Gastrocnemius medialis (tissue), 4 donors: ENCODE measurements at places on chromosomes 13 and 19.

DNA sequence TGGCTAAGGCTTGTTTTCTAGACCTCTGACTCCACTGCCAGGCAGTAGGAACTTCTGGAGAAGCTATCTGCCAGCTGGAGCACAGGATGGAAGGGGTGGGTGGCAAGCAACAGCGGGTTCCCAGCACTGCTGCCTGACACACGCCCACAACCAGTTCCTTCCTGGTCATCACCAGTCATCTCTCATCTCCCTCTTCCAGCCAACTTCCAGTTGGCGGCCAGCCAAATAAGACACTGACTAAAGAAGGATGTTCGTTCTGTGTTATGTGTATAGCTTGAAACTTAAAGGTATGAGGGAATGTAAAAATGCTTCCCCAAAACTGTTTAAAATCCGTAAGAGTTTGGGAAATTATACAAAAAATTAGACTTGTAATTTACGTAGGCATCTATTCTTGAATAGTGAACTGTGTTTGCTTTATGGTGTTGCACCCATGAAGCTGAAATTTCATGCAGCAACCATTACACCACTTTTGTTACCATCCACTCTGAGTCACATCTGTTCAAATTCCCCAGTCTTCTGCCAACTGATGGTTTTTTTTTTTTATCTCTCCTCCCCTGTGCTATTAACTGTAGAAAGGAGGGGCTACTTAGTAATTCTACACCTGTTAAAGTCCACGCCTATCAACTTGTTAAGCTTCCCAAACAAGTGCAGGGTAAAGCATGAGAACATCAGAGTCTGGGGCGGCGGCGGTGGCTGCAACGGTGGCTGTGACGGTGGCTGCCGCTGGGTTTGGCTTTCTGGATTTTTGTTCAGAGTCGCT, 86.2 kb upstream of the FRY start:
- H3K36me3 ChIP-seq: no peaks in the 10 kb centered on the region
- peaks cover 5% of the 10 kb centered on the region for H3K4me1 ChIP-seq
- peak; percentile 59 for DNase-seq
- H3K4me3 ChIP-seq: peak overlapping the region; percentile 17
- peak overlapping the region; percentile 75 for H3K27ac ChIP-seq

DNA sequence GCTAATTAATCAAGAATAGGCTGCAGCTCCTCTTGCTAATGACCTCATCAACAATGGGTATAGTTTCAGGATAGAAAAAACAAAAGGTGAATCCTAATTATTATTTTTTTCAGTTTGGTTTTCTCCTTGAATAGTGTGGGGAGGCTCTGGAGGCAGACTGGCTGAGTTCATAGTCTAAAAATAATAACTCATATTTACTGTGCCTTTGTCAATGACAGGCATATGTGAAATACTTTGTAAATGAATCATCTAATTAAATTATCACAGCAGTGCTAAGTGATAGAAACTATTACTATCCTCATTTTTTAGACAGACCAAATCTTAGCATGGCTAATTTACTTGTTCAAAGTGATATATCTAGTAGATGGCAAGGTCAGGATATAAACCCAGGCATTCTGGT, 1261.0 kb upstream of the SLC10A2 start:
- H3K4me1 ChIP-seq: no peaks in the 10 kb centered on the region
- no peak for DNase-seq
- H3K27me3 ChIP-seq: no peaks in the 10 kb centered on the region
- no peak overlapping the region for H3K4me3 ChIP-seq
- H3K27ac ChIP-seq: no peak overlapping the region
- H3K36me3 ChIP-seq: no peaks in the 10 kb centered on the region

DNA sequence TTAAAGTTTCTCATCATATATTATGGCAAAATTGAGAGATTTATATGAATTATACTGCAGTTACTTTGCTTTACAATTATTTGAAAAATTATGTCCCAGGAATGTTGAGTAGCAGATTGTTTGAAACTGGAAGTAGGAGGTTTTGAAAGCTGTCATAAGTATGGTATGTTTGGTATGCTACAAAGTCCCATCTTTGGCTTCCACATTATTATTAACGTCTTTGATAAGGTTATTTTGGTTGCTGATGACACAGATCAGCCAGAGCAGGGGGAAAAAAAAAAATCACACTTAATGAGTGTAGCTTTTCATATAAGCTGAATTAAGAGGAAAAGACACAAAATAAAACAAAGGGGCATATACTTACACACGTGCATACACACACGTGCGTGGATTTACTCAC, 130.1 kb downstream of the SLITRK1 start:
- H3K27ac ChIP-seq: no peak overlapping the region
- H3K27me3 ChIP-seq: no peaks in the 10 kb centered on the region
- no peaks in the 10 kb centered on the region for H3K4me1 ChIP-seq
- H3K36me3 ChIP-seq: no peaks in the 10 kb centered on the region
- H3K4me3 ChIP-seq: no peak overlapping the region

DNA sequence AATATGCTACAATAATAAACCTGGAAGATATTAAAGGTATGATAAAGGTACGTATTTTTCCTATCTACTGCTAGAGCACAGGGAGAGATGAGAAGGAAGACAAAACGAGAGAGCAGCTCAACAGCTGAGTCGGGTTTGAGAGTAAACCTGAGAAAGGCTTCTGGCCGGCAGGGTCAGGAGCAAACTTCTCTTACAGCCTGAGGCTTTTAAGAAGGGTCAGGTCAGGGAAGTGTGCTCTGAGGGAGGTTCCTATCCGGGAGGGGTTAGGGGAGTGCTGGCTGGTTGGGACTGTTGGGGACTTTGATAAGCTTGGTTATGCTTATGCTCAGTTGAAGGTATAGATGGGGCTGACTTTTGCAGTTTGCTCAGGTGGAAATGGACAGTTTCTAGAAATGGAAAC, 77.7 kb upstream of the PRR20A start:
- no peaks in the 10 kb centered on the region for H3K27me3 ChIP-seq
- H3K4me1 ChIP-seq: no peaks in the 10 kb centered on the region
- no peak overlapping the region for H3K27ac ChIP-seq
- no peaks in the 10 kb centered on the region for H3K36me3 ChIP-seq
- no peak overlapping the region for H3K4me3 ChIP-seq
- no peak for DNase-seq

DNA sequence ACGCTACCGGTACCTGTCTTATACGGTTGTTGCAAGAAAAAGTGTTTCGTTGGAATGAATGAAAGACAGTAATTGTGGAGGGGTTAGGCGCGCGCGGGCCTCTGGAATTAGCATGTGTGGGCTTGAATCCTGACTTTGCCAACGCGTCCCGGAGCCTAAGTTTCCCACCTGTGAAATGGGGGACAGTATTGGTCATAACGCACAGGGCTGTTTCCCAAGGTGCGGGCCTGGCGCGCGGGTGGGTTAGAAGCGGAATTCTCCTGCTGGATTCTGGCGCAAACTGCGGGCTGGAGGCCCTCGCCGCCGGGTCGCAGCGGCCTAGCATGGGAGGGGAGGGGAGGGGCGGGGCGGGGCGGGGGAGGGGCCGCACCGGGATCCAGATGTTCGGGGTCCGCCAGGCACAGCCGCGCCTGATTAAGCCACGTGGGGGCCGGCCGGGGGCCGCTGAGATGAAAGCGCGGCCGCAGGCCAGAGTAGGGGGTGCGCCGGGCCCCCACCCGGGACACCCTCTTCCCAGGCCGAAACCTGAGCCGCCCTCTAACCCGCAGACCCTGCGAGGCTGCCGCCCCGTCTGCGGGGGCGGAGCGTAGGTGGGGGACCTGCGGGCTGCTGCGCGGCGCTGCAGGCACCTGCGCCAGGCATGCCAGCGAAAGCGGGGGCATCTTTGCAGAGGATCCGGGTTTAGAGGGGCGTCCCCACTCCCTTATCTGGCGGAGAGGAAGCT, 1.2 kb upstream of the TMEM59L start:
- peaks cover 77% of the 10 kb centered on the region for H3K27me3 ChIP-seq
- H3K36me3 ChIP-seq: no peaks in the 10 kb centered on the region
- peaks cover 5% of the 10 kb centered on the region for H3K4me1 ChIP-seq
- H3K4me3 ChIP-seq: no peak overlapping the region
- no peak overlapping the region for H3K27ac ChIP-seq
- DNase-seq: no peak

DNA sequence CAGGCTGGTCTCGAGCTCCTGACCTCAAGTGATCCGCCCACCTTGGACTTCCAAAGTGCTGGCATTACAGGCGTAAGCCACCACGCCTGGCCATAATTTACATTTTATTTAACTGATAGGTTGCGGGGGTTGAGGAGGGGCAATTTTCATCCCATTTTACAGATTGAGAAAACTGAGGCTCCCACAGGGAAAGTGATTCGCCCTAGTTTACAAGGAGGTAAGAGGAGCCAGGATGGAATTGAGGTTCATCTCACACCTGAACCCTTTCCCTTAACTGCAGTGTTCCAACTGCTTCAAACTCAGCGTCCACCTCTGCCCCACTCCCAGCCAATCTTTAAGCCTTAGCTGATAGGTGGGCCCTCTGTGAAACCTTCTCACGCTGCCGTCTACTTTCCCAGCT, 4.0 kb upstream of the NAPA start:
- no peak overlapping the region for H3K27ac ChIP-seq
- DNase-seq: no peak
- H3K4me3 ChIP-seq: no peak overlapping the region
- H3K36me3 ChIP-seq: no peaks in the 10 kb centered on the region
- H3K4me1 ChIP-seq: peaks cover 14% of the 10 kb centered on the region

- no peak overlapping the region for H3K4me3 ChIP-seq
- H3K27me3 ChIP-seq: no peaks in the 10 kb centered on the region
- H3K36me3 ChIP-seq: no peaks in the 10 kb centered on the region
- H3K4me1 ChIP-seq: no peaks in the 10 kb centered on the region
- H3K27ac ChIP-seq: no peak overlapping the region
Measured at GRCh38 chr19:32018014-32018413, 327.4 kb upstream of the ZNF507 start.

- H3K36me3 ChIP-seq: no peaks in the 10 kb centered on the region
- H3K4me3 ChIP-seq: no peak overlapping the region
- no peaks in the 10 kb centered on the region for H3K27me3 ChIP-seq
- DNase-seq: no peak
Measured at GRCh38 chr13:108561149-108561548, 68.3 kb upstream of the MYO16 start.

DNA sequence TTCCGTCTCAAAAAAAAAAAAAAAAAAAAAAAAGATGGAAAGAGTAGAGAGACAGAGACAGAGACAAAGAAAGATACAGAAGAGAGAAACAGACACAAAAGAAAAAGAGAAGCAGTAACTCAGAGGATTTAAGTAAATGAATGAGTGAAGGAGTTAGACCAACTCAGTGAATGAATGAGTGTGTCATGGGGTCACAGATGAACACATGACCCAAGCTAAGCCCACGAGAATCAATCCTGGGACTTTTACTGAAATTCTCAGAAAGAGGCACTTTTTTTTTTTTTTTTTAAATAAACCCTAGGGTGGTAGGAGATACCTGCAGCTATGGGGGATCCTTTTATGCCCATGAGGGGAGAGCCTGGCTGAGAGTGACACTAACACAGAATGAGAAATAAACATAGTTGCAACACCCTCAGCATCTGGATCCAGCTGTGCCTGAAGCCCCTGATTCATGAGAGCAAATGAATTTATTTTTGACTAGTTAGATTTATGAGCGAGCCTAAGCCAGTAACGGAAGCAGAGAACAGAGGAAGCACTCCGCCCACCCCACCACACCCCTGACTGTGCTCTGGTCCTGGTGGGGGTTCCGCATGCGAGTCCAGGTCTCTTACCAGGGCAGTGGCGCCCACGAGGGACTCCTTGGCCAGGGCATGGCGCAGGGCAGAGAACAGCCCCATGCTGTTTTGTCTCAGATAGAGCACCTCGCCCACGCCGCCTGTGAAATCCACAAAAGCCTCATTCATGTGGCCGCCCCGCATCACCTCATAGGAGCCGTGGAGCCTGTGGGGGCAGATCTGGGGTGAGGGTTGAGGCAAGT, 4.6 kb downstream of the CAPN12 start:
- no peaks in the 10 kb centered on the region for H3K4me1 ChIP-seq
- H3K36me3 ChIP-seq: no peaks in the 10 kb centered on the region

GRCh38 chr13:84237143-84237542, 354.9 kb upstream of the SLITRK1 start:
- no peaks in the 10 kb centered on the region for H3K27me3 ChIP-seq
- H3K4me3 ChIP-seq: no peak overlapping the region
- no peaks in the 10 kb centered on the region for H3K4me1 ChIP-seq
- H3K27ac ChIP-seq: no peak overlapping the region

GRCh38 chr19:12042893-12043292, 7.4 kb upstream of the ZNF433 start:
- H3K36me3 ChIP-seq: no peaks in the 10 kb centered on the region
- H3K4me3 ChIP-seq: no peak overlapping the region
- H3K27me3 ChIP-seq: no peaks in the 10 kb centered on the region

DNA sequence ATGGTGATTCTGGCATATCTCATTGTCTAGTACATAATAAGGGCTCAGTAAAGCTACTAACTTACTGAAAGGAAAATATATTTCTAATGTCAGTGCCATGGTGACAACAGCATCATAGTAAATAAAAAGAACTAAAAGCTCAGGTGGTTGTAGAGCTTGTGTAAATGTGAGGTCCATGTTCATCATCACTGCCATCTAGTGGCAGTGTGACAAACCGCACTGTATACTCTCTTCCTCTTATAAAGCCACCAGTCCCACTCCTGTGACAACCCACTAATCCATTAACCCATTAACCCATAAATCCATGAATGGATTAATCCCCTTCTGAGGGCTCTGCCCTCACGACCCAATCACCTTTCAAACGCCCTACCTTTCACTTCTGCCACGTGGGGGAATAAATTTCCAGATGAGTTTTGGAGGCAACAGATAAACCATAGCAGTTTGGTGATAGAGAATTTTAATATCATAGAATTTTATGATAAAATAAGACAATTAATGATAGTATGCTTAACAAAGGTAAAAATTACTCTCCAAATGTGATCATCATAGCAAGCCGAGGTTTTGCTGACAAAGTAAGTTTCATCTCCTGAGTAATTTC, 160.4 kb upstream of the SGCG start:
- no peaks in the 10 kb centered on the region for H3K36me3 ChIP-seq
- H3K27me3 ChIP-seq: peaks cover 2% of the 10 kb centered on the region
- H3K4me1 ChIP-seq: no peaks in the 10 kb centered on the region
- H3K4me3 ChIP-seq: no peak overlapping the region

DNA sequence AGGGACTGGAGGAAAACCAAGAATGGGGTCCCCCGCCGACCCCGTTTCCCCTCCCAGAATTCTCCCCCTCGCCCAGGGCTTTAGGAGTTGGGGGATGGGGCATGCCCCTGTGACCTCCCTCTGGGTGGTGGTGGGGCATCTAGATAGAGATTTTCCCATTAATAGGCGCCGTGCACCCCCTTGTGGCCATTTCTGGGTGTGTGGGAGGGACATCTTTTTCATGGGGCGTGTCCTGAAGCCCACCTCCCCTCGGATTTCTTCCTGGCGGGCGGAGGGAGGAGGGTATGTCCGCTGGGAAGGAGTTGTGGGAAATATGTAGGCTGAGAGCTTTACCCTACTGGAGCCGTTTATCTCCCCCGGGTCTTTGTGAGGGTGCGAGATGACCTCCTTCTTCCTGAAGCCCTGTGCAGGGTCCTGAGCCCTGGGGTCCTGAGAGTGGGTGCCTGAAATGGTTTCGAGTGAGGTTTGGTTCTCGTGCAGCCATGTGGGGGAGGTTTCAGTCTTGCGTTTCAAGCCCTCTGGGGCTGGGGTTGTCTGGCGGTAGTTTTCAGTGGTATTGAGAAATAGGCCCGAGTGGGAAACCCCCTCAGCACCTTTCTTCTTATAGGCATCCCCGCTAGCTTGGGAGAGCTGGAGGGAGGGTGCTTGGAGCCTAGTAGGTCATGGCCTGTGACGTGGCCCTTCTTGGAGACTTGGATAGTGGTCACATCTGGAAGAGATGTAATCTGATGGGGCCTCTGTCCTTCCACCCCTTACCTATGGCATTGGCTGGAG, 1.0 kb downstream of the PRMT1 start:
- peak overlapping the region; percentile 78 for H3K4me3 ChIP-seq
- H3K27ac ChIP-seq: peak overlapping the region; percentile 100
- H3K27me3 ChIP-seq: no peaks in the 10 kb centered on the region
- DNase-seq: peak; percentile 41
- H3K4me1 ChIP-seq: peaks cover 48% of the 10 kb centered on the region
- peaks cover 22% of the 10 kb centered on the region for H3K36me3 ChIP-seq
